ENCODE measurements at places on chromosomes 3 and 15.

- DNase-seq = no peak
These were observed 79.5 kb downstream of the DPH6 start for GRCh38 chr15:35466476-35466875.

DNA sequence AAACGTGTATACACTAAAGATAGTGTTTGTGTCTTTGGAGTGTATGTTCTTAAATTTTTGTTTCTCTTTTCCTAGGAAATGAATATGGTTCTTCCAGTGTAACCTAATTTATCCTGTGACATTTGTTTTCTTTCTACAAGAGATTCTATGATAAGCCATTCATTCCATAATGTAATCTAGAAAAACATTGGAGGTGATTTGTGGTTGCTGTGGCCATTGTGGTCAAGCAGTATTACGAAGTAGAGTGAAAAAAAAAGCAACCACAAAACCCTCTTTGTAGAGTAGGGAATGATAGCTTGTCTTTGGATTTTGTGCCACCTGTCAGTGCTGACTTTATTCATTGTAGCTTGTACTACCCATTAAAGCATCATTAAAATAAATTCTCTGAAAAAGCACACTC is 1209.6 kb downstream of the ZPLD1 start:
- no peak for DNase-seq

DNA sequence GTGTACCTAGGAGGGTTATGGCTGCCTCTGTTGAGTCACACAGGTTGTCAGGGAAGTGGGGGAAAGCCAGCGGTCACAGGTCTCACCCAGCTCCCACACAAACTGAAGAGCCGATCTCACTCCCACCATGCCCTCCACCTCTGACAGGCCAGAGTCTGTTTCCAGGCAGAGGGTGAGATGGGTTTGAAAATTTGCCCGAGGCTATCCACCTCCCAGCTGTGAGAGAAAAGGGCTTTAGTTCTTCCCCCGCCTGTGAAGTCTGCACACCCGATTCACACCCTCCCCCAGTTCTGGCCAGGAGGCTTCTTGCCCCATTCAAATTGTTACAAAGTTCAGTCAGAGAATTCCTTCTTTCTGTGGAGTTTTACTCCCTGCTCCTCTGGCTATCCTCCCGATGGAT is 446.9 kb downstream of the EDEM1 start:
- DNase-seq = no peak

- DNase-seq = no peak
These were observed 46.6 kb upstream of the SNRK start for GRCh38 chr3:43239755-43240154.

GRCh38 chr15:80485370-80486164 is 81.4 kb downstream of the ARNT2 start:
- DNase-seq = no peak

DNA sequence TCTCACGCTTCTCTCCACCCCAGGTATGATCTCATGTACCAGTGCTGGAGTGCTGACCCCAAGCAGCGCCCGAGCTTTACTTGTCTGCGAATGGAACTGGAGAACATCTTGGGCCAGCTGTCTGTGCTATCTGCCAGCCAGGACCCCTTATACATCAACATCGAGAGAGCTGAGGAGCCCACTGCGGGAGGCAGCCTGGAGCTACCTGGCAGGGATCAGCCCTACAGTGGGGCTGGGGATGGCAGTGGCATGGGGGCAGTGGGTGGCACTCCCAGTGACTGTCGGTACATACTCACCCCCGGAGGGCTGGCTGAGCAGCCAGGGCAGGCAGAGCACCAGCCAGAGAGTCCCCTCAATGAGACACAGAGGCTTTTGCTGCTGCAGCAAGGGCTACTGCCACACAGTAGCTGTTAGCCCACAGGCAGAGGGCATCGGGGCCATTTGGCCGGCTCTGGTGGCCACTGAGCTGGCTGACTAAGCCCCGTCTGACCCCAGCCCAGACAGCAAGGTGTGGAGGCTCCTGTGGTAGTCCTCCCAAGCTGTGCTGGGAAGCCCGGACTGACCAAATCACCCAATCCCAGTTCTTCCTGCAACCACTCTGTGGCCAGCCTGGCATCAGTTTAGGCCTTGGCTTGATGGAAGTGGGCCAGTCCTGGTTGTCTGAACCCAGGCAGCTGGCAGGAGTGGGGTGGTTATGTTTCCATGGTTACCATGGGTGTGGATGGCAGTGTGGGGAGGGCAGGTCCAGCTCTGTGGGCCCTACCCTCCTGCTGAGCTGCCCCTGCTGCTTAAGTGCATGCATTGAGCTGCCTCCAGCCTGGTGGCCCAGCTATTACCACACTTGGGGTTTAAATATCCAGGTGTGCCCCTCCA is 19.1 kb downstream of the TYRO3 start:
- no peak for DNase-seq

- no peak for DNase-seq
These were observed at the start of gene SPSB4 for GRCh38 chr3:141050576-141051442. SPSB4 (plus strand) TSS chr3:141051347; CDS start chr3:141066105, 14,758 bp downstream.

DNA sequence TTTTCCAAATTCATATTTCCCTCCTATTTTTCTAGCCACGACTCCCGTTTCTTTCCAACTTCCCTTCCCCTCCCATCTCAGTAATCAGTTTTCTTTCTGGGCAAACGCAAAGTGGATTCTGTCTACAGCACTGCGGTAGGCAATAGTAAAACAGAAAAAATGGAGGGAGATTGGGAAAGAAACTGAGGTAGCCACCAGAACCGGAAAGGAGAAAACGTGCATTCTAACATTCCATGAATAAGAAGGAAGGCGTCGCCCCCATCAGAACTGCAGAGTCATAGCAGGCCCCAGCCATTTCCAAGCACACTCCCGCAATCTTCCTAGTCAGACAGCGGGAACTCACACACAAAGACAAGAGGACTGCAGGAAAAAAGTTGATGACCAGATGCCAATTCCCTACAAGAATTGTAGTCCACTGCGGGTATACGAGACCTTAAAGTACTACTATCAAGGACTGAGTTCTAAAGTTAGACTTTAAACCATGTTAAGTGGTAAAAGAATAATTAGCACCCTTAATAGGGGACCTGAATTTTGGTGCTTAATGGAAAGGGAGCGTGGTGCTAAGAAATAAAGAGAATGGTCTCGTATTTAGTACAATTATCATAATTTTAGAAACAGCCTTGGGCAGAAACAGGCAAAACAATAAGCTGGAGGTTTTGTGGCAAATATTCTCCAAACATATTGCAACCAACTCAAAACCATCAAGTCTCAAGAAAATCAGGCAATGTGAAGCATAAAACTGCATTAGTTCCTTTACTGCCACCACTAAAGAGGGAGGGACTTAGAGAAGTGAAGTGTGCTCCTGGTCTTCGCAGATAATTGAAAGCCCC is 1.4 kb downstream of the PFN2 start:
- no peak for DNase-seq

DNA sequence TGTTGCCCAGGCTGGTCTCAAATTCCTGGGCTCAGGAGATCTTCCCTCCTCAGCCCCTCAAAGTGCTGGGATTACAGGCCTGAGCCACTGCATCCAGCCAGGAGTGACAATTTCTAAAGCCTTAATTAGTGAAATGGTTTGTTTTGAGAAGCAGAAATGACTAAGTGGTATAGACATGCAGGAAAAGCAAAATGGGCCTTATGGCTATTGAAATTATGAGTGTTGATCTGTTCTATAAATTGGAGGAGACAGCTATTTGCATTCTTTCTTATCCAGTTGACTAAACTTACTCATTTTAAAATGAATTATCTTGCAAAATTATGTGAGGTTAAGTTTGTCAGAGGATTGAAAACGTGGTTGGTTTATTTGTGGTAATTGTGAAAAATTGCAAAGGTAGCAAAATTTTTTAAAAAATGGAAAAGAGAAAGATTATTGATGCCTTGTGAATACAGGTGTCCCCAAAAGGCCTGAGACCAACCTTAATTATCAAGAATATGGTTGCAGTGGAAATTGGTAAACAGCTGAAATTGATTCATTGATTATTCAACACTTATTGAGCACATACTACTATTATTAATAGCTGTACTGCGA is 7.9 kb downstream of the RAP2B start:
- no peak for DNase-seq

Data from T-helper 17 cell (primary cell).